ENCODE measurements at places on chromosomes 3 and 15.
A peak's percentile ranks its signal among the peaks of the same experiment; 100 is the strongest.

DNA sequence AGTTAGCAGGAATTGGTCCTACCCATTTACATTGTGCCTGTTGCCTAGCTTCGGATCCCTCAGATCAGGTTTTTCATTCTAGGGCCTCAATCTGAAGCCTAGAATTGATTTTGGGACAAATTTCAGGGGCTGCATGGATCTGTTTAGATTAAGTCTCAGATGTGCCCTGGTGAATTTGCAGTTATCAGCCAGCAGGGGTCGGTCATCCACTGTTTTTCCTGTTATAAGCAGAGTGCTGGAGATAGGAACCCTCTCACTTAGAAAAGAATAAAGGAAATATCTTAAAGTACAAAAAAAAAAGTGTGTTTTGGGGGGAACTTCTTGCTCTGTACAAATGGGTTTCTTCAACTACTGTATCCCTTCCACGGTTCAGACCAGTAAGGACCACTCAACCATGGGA lies 212.5 kb downstream of the BCHE start:
- DNase-seq: peak; percentile 36

- DNase-seq: no peak
These were observed 58.4 kb upstream of the ABHD17C start for GRCh38 chr15:80636675-80637074.

- peak; percentile 66 for DNase-seq
These were observed 5.7 kb upstream of the MAPK6 start for GRCh38 chr15:52013151-52013791.

DNA sequence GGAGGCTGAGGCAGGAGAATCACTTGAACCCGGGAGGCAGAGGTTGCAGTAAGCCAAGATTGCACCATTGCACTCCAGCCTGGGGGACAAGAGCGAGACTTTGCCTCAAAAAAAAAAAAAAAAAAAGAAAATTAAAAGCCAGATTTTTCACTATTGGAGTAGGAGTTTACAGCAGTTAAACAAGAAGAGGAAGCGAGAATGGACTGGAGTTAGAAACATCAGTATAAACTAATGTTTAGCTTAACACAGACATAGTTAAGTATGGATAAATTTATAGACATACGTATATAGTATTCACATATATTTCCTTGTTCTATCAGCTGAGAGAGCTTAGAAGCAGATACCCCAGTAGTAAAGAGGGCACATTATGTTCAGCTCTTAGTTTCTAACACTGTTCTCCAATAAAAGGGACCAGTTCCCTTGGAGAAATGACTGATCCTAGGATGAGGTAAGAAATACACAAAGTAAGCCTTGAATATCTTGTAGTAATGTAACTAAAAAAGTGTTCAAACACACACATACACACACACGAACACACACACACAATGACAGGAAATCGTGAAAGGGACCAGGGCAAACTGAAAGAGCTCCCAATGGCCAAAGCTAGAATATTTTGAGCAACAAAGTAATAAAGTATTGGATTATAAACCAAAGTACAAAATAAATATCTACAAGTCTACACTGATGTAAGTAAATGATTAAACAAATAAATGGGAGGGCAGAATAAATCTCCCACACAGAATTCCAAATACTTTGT lies 25.1 kb downstream of the PIK3CB start:
- DNase-seq: no peak

- no peak for DNase-seq
These were observed 38.4 kb upstream of the TUSC7 start for GRCh38 chr3:116671151-116671550.

- no peak for DNase-seq
These were observed 1.3 kb upstream of the CBLB start for GRCh38 chr3:105869861-105870755.

DNA sequence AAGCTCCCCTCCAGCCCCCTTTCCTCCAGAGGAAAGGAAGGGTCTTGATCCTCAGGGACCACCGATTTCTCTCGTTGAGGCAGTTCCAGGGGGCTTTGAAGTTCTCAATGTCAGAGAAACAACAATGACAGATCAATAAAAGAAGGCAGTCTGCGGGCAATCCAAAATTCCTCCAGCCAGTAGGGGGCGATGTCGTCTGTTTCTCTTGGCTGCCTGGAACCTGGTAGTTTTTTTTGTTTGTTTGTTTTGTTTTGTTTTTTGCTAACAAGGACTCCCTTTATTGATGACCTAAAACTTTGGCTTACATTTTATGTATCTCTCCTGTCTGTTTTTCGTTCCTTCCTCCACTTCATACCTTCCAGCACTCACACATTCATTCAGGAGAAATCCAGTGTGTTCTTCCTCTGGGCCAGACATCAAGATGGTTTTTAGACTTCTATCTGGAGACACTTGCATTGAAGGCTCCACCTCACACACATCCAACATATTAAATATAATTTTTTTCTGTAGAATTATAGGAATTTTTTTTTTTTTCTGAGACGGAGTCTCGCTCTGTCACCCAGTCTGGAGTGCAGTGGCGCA lies 276.6 kb downstream of the RPLP1 start:
- peak; percentile 24 for DNase-seq

DNA sequence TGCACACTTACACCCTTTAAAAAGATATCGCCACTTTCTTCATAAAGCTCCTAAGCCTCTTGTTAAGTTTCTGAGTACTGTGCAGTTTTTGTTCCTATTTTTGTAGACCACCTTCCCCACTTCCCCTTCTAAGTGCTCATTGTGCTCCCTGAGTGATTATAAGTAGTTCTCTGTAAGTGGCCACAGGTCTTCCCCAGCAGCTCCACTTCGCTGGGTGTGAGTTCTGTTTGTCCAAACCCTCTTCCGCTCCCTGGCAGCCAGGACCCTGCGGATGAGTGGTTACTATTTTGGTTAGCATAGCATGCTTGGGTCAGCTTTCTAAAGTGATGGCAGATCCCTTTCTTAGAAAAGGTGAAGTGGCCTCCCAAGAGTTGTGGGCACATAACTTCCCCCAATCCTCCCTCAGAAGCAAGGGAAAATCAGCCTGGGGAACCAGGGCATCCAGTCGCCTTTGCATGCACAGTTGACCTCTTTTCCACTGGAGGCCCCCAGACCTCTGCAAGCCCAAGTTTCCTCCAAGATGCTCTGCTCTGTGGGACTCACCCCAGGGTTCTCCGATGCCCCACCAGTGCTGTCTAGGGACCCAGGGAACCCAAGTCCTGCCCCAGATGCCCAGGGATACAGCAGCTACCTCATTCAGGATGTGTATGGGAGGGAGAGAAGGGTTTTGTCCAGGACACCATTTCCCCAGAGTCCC lies 69.6 kb downstream of the ATP10A start:
- DNase-seq: no peak

- no peak for DNase-seq
These were observed 109.1 kb downstream of the UBE3A start for GRCh38 chr15:25329696-25330095.

DNA sequence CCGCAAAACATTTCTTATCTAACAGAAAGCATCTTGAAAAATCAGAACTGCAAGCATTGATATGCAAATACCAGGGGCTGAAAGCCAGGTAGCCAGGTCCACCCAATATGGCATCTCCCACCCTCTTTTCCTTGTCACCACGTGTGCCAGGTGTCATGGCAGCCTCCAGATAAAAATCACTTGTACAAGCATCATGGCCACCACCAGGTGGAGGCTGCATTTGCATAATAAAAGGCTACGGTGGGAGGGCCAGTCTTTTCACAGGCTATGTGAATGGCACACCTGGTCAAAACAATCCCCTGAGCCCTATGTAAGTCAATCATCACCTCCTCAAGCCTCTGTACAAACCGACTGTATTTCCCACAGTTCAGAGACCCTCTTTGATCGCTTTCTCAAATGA lies 1233.1 kb upstream of the ALCAM start:
- DNase-seq: peak; percentile 14

- DNase-seq: no peak
These were observed 3.1 kb upstream of the VPS18 start for GRCh38 chr15:40891138-40891537.

DNA sequence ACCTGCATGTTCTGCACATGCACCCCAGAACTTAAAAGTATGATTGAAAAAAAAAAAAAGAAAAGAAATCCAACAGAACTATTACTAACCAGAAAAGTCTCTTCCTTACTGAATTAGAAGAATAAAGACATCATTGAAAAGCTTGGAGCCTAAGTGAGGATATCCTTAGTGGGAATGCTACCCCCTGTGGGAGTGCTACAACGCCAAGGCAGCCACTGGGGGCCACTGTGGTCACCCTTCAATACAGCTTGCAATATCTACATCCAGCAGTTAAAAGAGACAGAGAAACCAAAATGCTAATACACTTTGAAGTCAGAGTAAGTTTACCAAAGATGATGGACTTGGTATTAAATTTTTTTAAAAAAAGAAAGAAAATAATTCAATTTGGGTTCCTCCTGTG lies 292.0 kb downstream of the PLCL2 start:
- DNase-seq: no peak

DNA sequence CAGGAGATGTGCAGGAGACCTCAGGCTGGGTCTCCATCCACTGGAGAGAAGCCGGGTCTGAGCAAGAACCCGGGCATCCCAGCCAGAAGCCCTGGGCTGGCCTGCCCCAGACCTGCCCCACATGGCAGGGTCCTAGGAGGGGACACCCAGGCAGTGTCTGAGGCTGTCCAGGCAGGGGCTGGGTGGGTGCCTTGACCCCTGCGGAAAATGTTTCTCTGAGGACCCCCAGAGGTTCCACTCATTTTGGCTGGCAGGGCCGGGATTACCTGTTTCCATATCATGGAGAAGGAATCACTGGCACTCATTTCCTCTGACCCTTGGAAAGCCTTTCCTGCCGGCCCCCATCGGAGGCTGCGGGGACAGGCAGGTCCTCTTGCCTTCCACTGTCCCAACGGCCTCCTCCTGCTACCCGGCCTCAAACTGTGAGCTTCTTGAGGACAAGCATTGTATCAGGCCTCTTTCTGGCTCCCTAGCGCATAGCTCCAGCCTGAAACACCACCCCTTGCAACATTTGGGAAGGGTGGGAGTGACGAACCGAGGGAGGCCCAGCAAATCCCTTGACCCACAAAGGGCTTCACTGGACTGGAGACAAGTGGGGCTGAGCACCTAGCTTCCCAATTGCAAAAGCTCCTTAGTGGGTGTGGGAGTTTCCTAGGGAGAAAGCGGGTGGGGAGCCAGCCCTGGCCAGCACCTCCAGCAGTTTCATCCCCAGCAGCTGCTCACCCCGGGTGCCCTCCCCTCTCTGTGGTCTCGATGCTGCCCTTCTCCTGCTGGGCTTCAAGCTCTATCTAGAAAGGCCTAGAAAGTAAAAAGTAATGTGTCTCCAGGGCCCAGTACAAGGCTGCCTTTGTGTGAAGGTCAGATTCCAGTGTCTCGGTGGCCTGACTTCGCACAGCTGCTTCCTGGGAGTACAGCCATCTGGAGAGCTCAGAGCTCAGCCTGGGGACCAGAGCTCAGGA lies 29.7 kb downstream of the ACSBG1 start:
- no peak for DNase-seq

- DNase-seq: peak; percentile 48
These were observed 16.4 kb upstream of the BNC1 start for GRCh38 chr15:83300826-83301225.

- DNase-seq: no peak
These were observed 149.1 kb downstream of the FNDC3B start for GRCh38 chr3:172188511-172188910.

DNA sequence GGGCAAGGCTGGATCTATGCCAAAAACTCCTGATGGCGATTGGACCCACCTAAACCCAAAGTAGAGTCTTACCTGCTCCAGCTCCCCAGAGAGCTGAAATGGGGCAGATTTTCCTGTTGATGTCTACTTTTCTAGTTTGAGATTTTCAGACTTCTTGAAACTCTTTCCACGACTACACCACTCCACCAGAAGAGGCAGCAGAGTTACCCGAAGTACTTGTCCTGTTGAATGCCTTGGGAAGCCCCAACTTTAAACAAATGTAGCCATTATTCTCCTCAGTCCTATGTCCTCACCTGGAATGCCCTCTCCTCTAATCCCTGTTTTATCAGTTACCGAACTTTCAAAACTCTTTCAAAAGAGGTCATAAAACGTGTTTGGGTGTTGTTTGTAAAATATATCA lies 843.8 kb downstream of the VGLL3 start:
- DNase-seq: no peak

GRCh38 chr3:195366200-195366925 lies 76.5 kb downstream of the ACAP2 start:
- DNase-seq: no peak

DNA sequence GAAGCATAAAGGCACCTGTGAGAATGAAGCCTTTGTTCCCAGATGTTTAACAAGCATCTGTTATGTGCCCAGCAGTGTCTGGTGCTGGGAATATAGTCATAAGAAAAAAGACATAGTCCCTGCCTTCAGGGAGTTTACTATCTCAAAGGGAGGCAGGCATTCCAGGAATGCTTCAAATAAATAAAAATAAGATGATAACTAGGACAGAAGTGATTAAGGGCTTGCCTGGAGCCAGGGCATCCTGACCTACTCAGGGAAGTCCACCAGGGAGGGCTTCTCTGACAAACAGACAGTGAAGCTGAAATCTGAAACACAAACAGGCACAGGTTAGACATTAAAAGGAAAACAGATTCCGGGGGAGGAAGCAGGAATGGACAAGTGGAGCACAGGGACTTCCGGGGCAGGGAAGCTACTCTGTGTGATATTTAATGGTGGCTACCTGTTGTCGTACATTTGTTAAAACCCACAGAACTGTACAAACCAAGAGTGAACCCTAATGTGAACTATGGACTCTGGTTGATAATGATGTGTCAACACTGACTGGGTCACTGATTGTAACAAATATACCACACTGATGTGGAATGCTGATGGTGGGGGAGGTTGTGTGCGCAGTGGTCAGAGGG lies 53.3 kb downstream of the ITGB5 start:
- DNase-seq: peak; percentile 43

GRCh38 chr15:95024351-95024750 lies 793.0 kb downstream of the MCTP2 start:
- DNase-seq: peak; percentile 37

- peak; percentile 80 for DNase-seq
These were observed 253.5 kb upstream of the ZPLD1 start for GRCh38 chr3:102181175-102181920.

- DNase-seq: no peak
These were observed 39.4 kb downstream of the WWTR1 start for GRCh38 chr3:149618151-149619123.

GRCh38 chr15:101525087-101525669 lies 35.7 kb upstream of the PCSK6 start:
- no peak for DNase-seq

- no peak for DNase-seq
These were observed 129.1 kb upstream of the RAP2B start for GRCh38 chr3:153032891-153033290.

GRCh38 chr15:72358650-72359171 lies 17.1 kb downstream of the HEXA start:
- DNase-seq: peak; percentile 91

- DNase-seq: no peak
These were observed 124.7 kb upstream of the FRMD4B start for GRCh38 chr3:69510481-69511030.

Data from EL (cell line).